Activated naive CD4-positive, alpha-beta T cell treated with Interleukin-2 at 50 U/mL for 16 hours (primary cell): ENCODE measurements at places on chromosomes 16 and 17.
A peak's percentile ranks its signal among the peaks of the same experiment; 100 is the strongest.

DNA sequence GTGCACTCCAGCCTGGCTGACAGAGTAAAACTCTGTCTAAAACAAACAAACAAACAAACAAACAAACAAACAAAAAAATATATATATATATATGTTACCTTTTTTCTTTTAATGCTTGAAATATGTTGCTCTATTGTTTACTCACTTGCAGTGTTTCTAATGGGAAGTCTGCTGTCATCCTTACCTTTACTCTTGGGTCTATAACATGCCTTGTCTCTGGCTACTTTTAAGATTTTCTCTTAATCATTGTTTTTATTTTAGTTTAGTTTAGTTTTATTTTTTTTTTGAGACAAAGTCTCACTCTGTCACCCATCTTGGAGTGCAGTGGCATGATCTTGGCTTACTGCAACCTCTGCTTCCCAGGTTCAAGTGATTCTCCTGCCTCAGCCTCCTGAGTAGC lies 16.1 kb upstream of the TNRC6A start:
- DNase-seq = no peak

DNA sequence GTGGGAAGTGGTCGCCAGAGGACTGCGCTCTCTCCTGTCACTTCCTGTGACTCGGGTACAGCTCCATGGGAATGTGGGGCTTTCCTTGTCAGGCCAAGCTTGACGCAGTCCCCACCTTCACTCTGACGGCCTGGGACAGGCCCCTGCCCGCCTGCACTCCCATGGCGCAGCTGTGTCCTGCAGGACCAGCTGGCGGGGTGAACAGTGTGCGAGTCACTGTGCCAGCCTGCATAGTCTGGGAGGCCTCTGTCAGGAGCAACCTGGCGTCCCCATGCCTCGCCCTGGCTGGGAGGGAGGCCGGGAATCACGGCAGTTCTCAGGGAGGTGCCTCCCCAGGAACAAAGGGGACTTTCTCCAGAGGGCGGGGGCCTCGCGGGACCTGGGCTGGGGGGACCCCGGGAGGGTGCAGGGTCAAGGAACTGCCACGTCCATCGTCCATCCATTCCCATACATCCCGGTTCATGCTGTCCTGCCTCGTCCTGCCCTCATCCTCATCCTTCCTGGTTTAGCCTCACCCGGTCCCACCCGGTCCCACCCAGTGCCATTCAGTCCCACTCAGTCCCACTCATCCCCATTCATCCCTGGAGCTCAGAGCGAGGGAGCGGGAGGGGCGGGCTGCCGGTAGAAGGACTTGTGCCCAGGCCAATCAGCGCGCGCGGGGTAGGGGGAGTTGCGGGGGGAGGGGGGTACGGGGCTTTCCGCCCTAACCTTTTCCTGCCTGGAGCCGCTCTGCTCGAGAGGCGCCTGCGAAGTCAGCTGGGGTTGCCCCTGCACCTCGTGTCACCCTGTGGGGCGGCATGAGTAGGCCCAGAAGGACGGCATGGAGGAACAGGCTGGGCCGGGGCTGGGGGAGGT lies 13.4 kb downstream of the FLYWCH1 start:
- no peak for DNase-seq

DNA sequence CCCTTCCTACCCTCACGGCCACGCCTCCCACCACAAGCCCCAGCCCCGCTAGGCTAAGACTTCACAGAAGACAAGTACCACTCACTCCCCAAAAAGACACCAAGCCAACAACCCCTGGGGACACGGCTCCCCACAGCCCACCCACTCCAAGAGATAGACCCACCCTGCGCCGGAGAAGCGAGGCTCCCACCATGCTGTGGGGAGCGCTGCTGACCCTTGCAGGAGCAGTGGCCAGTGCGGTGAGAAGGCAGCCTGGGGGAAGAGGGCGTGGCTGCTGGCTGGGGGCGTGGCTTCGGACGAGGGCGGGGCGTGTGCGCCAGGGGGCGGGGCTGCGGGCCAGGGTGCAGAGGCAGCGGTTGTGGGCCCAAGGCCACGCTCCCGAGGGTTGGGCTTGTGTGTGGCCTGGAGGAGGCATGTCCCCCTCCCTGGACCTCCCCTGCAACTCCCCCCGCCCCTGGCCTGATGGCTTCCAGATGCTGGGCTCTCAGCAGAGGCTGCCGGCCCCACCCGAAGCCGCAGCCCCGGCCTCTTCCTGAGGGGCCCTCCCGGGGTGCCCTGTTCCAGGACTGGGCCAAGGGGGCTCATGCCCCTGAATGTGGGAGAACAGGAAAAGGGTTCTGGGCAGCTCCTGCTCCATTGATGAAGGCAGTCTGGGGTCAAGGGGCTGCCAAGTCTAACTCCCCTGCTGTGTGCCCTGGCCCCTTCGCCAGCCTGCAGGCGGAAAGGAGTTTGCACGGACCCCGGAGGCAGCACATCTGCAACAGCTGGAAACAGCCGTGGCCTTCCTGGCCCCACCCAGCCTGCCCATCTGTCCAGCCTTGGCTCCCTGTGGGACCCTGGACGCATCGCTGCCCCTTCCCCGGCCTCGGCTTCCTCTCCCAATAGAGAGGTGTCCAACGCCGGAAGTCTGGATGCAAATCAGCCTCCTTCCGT lies 9.1 kb downstream of the TFAP4 start:
- no peak for DNase-seq

DNA sequence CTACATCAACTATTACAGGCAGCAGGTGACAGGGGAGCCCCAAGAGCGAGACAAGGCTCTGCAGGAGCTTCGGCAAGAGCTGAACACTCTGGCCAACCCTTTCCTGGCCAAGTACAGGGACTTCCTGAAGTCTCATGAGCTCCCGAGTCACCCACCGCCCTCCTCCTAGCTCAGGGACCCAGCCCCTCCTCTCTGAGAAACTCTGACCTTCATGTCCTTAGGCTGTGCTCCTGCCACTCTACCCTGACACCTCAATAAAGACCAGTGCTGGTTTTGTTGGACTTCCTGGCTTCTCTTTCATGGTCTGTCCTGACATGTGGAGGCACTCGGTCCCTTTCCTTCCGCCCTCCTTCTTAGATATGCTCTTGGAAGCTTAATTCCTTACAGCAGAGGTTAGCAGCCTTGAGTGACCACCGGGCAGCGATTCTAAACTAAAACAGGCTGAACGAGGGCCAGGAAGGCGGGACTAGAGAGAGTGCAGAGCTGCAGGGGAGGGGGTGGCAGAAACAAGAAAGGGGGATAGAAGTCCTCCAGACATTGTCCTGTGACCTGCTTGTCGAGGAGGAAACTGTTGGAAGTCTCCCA lies 915 bp downstream of the AHSP start:
- no peak for DNase-seq

GRCh38 chr17:55585629-55586028 lies 74.4 kb upstream of the SMIM36 start:
- no peak for DNase-seq

DNA sequence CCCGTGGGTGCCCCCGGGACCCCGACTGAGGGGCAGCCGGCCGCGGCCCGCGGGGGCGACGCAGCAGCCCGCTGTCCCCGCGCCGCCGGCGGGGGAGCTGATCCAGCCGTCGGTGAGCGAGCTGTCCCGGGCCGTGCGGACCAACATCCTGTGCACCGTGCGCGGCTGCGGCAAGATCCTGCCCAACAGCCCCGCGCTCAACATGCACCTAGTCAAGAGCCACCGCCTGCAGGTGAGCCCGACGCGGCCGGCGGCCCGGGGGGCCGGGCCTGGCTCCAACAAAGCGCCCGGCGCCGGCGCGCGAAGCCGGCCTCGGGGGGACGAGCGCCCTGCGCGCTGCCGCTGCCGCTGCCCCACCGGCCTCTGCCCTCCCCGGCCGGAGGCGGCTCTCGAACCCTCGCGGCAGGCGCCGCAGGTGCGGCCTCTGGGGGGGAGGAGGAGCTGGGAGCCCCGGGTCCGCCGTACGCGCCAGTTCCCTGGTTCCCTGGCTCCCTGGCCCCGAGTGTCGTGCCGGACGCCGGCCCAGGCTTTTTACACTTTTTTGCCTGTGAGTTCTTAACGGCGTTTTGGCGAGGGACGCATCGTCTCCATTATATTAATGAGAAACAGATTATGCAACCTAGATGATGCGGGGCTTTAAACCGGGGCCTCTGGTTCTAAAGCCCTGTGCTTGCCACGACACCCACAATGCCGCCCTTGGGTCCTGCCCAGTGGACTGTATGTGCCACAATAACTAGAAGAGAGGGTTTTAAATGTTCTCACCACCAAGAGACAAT lies 521 bp downstream of the ATMIN start:
- DNase-seq = peak; percentile 24

DNA sequence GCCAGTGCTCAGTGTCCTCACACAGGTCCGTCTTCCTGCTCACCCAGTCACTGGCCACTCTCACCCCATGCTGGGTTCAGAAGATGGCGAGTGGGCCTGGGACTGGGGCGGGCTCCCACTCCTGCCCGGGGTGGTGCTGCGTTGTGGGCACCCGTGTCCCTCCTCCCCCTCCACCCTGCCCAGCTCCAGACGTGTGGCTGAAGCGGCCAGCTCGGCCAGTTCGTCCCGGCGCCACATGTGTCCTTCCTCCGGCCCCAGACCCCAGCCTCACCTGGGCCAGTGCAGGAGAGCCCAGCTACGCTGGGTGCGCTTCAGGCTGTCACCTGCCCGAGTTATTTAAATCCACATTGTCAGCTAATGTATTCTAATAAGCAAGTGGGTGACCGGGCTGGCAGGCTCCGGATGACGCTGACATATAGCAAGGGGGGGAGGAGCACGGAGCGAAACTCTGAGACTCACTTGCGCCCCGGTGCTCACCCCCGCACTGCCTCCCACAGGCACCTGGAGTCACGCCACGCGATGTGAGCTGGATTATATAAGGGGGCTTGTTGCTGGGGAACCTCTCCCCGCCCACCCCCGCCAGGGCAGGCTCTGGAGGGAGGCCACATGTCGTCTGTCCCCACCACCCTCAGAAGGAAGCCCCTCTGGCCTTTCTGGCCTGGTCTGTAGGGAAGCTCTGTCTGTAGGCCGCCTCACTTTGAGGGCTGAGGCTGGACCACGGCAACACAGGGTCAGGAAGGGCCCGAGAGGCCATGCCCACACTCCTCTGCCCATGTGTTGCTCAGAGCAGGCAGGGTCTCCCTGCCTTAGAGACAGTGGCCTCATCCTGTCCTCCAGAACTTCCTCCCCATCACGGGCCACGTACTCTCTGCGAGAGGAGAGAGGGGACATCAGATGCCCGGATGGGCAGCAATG lies 7.1 kb upstream of the BAIAP2 start:
- peak; percentile 50 for DNase-seq

DNA sequence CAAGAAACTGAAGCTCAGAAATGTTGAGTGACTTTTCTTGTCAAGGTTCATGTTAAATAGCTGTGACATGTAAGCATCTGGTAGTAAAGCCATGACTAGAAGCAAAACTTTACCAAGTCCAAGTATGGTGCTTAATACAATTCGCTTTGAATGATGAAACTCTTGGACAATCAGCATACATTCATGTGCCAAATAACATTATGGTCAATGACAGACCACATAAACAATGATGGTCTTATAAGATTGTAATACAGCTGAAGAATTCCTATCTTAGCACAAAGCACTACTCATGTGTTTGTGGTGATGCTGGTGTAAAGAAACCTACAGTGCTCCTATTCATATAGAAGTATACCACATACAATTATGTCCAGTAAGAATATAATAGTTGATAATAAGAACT lies 97.1 kb upstream of the RPRML start:
- no peak for DNase-seq

- DNase-seq = no peak
Observed at GRCh38 chr16:11583889-11584565, 2.7 kb downstream of the LITAF start.

- DNase-seq = peak; percentile 46
Observed at GRCh38 chr16:2776500-2777139, 460 bp downstream of the ELOB start.

DNA sequence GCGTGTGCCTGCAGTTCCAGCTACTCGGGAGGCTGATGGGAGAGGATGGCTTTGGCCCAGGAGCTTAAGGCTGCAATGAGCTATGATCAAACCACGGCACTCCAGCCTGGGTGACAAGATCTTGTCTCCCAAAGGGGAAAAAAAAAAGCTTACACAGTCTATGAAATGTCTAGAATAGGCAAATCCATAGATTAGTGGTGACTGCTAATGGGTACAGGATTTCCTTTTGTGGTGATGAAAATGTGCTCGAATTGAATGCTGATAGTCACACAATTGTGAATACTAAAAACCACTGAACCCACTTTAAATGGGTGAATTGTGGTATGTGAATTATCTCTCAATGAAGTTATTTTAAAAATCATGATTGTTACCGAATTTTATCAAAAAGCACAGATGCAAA lies 14.9 kb downstream of the USP7 start:
- DNase-seq = no peak

GRCh38 chr17:17890773-17891759 lies 54.3 kb upstream of the SREBF1 start:
- DNase-seq = peak; percentile 35

- peak; percentile 36 for DNase-seq
Observed at GRCh38 chr16:19389246-19389645, 28.4 kb upstream of the TMC5 start.

DNA sequence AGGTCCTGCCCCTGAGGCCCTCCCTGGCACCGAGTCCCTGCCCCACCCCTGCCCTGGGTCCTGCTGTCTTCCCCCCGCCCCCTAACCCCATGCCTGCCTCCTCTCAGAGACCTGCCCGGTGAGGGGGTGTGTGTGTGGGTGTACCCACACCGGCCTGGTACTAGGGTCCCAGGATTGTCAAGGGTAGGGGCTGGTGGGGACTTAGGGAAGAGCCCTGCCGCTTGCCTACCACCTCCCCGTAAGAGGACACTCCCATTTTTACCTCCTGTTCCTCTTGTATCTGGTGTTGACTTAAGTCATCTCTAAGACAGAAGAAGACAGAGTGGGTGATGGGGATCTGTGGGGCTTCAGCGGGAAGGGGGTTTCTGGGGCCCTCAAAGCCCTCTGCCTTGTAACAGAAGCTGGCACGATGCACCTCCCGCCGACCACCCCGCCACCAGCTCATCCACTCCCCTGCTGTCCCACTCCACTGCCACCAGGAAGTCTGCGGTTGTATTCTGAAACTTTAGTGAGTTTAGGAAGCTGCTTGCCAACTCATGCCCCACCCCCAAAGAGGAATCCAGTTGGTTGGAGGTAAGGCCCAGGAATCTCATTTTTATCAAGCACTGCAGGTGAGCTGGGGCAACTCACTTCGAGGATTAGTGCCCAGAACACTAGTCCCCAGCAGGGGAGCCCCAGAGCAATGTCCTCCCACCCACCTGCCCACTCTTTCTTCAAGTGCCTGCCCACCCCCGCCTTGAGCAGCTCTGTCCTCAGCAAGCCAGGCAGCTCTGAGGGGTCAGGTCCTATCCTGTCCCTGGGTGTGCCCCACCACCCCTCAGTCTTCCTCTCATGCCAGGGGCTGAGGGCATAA lies 5.6 kb downstream of the SPATA32 start:
- DNase-seq = peak; percentile 25
